Osteoblast (primary cell): ENCODE measurements at places on chromosomes 2 and 18. TPM values are rescaled to one million over a fixed set of nuclear protein-coding genes. Genes with fewer than 3 reads are reported as not detected.

GRCh38 chr18:9753846-9754245 is 45.7 kb downstream of the RAB31 start:
- DNase-seq, result no peak

DNA sequence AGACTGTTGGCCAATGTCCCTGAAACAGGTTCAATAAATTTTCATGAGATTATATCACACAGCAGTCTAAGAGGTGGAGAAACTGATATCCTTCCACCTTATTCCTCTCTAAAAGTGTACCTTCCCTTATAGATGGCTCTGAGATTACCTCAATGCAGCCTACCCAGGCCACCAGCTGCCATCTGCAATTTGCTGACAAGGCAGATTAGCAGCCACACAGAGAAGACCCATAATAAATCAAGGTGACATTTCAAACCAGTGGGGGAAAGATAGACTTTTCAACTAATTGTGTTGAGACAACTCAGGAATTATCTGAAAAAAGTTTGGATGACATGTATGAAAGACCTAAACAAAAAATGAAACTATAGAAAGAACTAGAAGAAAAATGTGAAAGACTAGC is 43.2 kb downstream of the ZBTB7C start:
- DNase-seq, result no peak

GRCh38 chr2:111119822-111120252 is 877 bp upstream of the BCL2L11 start:
- peak; percentile 35 for DNase-seq

DNA sequence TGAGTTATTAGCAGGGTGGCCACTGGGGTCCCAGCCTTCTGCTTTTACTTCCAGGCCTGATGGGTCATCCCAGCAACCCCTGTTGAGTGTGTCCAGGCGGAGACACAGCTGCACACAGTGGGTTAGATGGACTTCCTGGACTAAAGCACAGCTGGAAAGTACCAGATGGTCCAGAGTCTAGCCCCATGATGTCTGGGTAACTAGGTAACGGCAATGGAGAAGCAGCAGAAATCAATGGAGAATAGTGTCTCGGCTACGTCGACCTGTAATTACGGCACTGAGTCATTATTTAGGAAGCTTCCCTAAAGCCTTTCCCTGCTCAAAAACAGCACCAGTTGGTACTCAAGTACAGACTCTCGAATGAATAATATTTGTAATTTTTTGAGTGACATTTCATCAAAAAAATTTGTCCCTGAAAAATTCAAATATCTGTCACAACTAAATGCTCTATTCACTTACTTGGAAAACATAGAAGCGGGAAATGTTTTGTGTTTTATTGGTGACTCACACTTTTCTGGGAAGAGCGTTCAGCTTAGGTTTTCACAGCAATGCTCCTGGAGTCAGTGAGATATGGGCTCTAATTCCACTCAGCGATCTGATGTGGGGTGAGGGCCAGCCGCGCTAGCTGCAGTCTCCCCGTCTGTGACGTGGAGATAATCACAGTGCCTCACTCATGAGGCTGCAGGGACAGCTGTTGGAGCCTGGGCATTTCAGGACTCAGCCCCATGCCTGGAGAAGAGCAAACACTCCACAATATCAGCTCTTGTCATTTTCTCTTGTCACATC is 16.2 kb upstream of the ARL4C start:
- no peak for DNase-seq

DNA sequence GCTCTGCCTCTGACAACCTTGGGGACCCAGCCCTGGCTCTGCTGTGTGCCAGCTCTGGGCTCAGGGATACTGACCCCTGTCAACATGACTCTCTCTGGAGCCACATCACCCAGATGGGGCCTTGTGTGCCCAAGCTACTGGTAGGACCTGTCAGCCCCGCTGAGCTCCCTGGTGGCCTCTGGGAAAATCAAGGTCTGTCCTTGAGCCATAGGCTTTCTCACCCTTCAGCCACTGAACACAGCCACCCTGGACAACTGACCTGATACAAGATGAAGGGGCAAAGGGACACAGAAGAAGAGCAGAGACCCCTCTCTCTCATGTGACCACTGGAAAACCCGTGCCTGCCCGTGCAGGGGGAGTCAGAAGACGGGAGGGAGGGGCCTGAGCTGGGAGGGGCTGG is 7.8 kb downstream of the CCDC74A start:
- DNase-seq, result no peak

The PROM2 gene
- 0.29 and 0.36 TPM in 2 replicates for total RNA-seq

DNA sequence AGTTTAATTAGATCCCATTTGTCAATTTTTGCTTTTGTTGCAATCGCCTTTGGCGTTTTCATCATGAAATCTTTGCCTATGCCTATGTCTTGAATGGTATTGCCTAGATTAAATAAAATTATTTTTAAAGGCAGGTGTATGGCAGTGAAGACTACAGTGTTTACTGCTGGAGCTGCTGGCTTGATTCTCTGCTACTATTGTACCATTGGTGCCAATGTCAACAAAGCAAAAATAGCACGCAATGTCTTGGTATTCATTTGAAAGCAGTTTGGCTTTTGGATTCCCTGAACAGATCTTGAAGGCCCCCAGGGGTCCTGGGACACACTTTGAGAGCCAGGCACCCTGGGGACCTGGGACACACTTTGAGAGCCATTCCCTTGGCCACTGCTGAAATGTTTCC is 125.4 kb upstream of the ACKR3 start:
- DNase-seq, result no peak

- no peak for DNase-seq
These were observed 63.7 kb upstream of the CYP26B1 start for GRCh38 chr2:72211350-72211749.

DNA sequence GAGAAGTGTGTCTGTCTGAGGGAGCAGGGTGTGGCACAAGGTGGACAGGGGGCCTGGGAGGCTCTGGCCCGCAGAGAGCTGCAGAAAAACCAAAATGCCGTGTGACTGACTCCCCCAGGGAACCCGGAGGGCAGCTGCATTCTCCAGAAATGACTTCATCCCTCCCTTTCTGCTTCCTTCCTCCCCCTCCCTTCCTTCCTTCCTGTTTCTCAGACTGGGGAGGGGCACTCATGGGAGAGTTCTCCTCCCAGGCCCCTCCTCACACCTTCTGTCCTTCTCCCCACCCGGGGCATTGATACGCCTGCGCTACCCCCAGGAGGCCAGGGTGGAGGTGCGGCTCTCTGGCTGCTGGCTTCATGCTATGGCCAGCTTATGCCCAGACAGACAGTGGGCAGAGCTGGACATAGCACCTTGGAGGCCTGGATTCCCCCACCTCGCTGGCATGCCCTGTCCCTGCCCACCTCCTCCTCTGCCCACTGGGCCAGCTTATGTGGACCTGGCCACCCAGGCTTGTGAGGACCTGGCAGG is 8.2 kb upstream of the GPR17 start:
- DNase-seq, result peak; percentile 100

DNA sequence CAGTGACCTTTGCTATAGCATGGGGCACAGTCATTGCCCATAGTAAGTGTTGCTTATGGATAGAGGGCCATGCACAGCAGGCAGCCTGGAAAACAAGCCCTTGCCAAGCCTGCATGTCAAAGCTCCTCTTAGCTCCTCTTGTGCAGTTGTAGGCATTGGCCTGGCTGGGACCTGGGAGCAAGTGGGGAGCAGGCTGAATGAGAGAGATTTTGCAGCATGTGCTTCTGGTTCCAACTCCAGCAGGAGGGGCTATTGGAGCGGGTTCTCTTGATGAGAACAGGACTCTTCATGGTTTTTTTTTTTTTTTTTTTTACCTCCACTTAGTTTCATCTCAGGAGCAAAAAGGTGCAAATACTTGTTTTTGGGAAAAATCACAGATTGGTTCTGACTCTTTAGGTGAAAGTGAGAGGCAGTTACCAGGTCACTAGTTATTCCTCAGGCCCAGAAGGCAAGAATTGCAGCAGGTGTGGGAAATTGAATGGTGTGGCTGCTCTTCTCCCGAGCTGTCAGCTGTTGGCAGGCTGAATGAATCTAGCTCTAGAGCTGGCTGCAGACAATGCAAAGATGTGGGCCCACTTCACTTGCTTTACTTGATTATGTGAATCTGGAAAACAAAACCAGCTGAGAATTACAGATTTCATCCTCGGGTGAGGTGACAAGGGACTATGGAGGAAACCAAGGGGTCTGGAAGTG is 95.9 kb downstream of the MAP4K4 start:
- no peak for DNase-seq

- DNase-seq, result no peak
These were observed 228.7 kb upstream of the SLC8A1 start for GRCh38 chr2:40680547-40680946.

The FTCDNL1 gene
- total RNA-seq, result 4.7 and 5.0 TPM in 2 replicates

- DNase-seq, result peak; percentile 22
These were observed 66.5 kb downstream of the USP37 start for GRCh38 chr2:218501665-218502064.

- DNase-seq, result peak; percentile 84
These were observed 2.0 kb downstream of the SATB2 start for GRCh38 chr2:199455545-199456382.

The LOXHD1 gene
- total RNA-seq, result not detected in 2 replicates

GRCh38 chr2:16628314-16628713 is 37.3 kb downstream of the CYRIA start:
- no peak for DNase-seq

- peak; percentile 92 for DNase-seq
These were observed 38.6 kb downstream of the ALPK2 start for GRCh38 chr18:58590254-58590653.

GRCh38 chr2:110140401-110140800 is 24.8 kb upstream of the MALL start:
- no peak for DNase-seq

GRCh38 chr18:32840962-32841361 is 68.1 kb upstream of the KLHL14 start:
- DNase-seq, result no peak

DNA sequence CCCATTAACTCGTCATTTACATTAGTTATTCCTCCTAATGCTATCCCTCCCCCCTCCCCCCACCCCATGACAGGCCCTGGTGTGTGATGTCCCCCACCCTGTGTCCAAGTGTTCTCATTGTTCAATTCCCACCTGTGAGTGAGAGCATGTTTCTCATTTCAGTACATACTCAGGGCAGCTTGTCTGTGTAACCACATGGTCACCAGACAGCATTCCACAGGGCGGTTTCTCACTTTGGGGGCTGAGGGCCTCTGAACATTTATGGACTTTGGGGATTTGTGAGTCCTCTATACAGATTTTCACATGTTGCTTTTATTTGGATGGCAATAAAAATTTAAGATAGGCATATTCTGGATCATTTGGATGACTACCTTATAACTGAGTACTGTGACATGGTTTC is 84.0 kb downstream of the LYPD6B start:
- no peak for DNase-seq

The LOXL3 gene
- 64.8 and 97.4 TPM in 2 replicates for total RNA-seq

DNA sequence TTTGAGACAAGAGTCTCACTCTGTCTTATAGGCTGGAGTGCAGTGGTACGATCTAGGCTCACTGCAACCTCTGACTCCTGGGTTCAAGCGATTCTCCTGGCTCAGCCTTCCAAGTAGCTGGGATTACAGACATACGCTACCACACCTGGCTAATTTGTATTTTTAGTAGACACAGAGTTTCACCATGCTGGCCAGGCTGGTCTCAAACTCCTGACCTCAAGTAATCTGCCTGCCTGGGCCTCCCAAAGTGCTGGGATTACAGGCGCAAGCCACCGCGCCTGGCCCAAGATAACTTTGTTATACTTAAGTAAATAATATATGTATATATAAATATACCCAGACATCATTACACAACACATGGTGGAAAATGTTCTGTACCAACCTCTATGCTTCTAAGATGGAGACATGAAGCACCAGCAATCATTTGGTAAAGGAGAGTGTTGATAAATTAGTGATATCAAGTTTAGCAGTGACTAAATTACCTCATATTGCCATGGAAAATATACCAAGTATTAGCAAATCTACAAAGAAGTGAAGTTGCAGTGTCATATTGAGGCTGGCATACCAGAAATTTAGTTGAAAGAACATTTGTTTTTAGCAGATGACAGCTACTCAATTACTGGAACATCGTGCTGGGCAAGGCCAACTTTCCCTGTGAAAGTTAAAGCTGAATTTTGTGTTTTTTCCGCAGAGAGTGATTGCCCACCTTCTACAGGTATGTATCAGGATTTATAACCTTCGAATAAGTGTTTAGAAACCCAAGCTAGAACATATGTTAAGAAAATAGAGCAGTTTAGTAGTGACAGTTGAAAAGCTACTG is 177.7 kb downstream of the MYCN start:
- no peak for DNase-seq

The ALPP gene
- not detected in 2 replicates for total RNA-seq

GRCh38 chr2:223264541-223265193 is 212.7 kb downstream of the KCNE4 start:
- DNase-seq, result no peak

GRCh38 chr18:21534327-21534726 is 66.2 kb downstream of the ESCO1 start:
- DNase-seq, result no peak

DNA sequence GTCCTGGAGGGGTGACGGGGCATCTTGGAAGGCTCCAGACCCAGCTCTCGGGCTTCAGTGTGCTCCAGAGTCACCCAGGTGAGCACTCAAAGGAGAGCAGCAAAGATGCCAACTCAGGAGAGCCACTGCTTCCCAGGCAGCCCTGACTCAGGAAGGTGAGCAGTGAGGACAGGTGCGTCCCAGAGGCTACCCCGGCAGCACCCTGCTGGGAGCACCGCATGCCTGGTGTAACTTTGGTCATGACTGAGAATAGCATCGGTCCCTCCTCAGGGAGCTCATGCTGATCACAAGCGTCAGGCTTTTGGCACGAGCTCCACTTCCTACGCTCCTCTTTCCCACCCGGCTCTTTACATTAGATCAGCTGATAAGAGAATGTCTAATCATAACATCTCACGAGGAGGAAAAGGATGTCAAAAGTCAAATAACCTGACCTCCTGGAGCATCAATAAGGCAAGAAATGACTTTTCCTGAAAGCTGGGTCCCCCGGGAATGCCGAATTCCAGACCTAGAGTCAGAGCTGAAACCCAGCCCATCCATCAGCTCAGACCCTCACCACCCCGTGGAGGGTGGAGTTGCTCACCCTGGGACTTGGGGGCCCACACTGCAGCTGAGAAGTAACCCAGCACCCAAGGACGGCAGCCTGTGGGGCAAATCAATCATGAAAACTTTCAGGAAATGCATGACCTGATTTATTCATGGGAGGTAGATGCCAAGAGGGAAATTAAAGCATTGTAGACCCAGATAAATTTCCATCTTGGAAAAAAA is 248.8 kb downstream of the ACKR3 start:
- DNase-seq, result no peak

The DPYSL5 gene
- total RNA-seq, result not detected in 2 replicates

The NT5C1B gene
- total RNA-seq, result not detected in 2 replicates
